Stimulated activated CD8-positive, alpha-beta memory T cell treated with anti-CD3 and anti-CD28 coated beads, Interleukin-15, amount 100 ng/mL, for 24 hours (primary cell): ENCODE measurements at places on chromosomes 2 and 18.
A peak's percentile ranks its signal among the peaks of the same experiment; 100 is the strongest.

- no peak for DNase-seq
These were observed 8.0 kb upstream of the STAM2 start for GRCh38 chr2:152183401-152184073.

DNA sequence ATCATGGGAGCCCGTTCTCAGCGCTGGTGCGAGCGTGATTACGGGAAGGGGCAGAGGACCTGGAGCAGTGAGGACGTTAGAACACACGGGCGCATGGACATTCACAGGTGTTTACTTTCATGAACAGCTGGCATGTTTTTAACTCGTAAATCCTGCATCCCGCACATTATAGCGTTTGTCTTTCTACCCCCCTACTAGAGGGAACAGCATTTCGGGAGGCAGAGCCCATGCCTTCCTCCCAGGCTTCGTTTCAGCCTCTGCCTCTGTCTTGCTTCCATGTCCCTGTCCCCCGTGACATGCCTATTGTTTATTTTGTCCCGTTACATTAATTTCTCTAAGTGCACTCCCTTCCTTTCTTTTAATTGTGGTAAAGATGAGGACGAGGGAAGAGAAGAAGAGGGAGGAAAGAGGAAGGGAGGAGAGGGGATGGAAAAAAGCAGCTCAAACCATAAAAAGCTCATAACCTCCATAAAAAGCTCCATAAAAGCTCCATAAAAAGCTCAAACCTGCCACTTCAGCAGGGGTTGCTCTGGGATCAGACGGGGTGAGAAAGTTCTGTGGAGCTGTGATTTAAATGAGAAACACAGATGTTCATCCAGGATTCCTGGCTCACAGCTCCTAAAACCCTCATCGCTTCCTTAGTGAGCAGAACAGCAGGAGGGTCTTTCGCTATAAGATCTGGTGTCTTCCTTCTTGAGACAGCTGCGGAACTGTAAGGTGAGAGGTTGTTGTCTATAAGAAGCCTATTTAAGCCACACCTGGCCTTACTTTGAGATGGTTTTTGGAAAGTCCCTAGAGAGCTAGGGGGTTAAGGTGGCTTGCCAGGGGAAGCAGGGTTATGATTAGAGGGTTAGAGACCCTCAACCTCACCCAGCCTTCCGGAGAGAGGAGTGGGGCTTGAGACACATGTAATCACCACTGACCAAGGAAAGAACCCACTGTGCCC lies 66.6 kb upstream of the SNTG2 start:
- no peak for DNase-seq

- no peak for DNase-seq
These were observed 593.9 kb upstream of the ZNF804A start for GRCh38 chr2:184004289-184004947.

- no peak for DNase-seq
These were observed 901 bp downstream of the SPOPL start for GRCh38 chr2:138502255-138503086.

DNA sequence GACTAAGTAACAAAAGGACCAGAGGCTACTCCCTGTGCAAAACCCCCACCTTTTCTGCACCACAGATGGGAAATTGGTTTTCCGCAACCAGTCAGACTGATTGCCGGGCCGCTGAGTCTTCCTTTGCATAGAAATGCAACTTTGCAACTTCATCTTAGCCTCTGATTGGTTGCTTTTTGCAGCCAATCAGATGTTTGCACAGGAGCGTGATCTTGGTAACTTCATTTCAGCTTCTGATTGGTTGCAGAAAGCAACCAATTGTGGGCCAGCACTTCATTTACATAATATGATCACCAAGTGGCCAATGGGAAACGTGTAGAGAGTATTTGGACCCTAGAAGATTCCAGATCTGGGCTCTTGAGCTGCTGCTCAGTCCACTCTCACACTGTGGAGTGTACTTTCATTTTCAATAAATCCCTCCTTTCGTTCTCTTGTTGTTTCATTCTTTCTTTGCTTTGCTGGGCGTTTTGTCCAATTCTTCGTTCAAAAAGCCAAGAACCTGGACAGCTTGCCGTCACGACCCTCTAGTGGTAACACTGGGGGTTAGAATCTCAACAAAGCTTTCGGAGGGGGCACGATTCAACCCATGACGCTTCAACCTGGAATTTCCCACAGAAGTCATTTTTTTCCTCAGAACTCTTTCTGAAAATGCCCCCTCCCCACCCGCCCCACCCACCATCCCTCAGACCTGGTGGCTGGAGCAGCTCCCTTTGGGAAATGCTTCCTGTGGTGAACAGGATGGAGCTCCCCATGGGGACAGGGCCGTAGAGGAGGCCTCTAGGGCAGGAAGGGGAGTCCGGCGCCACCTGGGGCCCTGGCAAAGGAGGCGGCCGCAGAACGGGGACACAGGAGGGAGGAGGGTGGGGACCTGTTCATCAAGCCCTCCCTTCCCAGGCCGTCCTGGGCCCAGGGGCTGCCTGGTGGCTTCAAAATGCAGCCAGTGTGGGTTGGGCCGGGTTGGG lies 31.8 kb upstream of the KCNF1 start:
- no peak for DNase-seq

DNA sequence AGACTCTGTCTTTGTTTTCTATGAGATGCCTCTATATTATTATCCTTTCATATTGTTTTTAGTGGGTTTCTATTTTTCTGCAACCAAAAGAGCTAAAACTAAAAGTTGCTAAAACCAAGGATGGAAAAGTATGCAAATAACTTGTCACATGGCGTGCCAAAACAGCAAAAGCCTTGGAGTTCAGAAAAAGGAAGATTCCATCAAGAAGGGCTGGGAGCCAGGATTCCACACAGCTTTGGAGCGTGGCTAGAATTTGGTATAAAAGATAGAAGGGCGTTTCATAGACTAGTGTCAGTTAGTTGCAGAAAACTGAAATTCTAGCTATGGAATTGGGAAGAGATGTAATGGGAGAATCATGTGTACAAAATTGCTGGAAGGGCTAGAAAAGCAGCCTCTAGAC lies 4.1 kb downstream of the SCYGR1 start:
- no peak for DNase-seq

DNA sequence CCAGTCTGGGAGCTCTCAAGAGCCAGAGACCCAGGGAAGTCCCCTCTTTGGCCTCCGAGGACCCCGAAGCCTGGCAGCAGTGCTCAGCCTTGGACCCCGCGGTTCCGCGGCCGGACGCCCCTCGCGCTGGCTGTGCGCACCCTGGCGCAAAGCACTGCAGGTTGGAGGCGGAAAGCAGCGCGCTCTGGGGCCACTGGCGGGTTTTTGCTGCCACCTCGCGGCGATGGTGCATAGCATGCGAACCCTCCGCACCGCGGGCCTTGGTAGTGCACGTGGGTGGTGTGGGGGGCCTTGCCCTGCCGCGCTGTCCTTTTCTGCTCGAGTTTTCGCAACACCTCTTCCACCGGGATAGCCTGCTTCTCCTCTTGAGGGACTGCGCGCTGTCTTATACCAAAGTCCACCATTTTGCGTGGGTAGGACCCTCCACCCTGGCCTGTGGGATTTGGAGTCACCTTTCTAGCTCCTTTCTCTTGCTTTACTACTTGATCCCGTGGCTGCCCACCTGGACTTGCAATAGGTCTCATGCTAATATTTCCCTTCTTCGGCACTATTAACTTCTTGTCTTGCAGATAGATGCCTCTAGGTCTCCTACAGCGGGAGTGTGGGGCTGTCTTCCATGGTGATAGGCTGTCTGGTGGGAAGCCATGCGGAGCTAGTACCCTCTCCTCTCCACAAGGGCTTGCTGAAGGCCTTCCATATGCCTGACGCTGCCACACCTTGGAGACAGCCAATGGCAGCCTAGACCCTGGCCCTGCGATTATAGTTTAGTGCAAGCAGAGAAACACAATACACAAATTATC lies 14.3 kb downstream of the SIX3 start:
- DNase-seq = peak; percentile 68

DNA sequence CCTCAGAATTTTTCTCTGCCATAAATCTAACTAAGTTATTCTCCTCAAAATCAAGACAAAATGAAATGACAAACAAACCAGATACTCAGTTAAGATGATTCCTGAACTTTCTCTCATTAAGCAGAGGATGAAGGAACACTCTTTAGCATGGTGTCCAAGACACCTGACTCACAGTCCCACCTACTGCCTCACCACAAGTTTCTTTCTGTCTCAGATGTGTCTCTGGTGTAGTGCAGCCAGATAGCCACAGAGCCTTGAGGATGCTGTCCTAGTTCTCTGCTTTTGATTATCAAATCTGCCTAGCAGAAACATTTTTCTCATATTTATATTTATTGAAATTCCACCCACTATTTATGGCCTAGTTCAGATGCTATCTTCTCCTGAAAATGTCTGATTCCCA lies 103.6 kb upstream of the TMEM200C start:
- no peak for DNase-seq

DNA sequence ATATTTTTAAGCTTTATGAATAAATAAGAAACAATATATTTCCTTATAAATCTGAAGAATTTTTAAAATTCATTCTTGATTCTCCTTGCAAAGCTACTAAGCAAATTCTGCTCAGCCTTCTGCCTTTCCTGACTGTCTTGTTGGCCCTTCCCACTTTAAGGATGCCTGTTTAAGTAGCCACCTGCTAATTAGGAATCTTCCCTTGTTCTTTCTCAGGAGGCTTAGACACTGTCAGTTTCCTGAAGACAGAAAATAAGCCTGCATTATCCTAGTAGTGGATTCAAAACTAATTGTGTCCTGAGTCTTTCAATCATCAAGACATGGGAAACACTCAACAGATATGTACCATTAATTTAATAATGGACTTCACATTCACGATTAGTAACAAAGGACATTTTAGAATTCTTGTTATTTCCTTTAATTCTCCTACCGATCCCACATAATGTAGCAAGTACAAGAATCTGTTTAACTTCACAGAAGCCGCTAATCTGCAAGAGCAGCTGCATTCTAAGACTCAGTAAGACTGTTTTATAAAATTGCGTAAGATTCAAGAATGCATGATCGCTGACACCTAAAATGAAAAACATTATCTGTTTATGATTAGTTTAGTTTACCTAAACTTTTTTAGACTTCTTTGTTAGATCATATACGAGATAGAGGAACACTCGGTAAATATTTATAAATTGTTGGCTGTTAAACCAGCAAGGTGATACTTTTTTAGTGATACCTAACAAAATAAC lies 445.4 kb upstream of the DSEL start:
- no peak for DNase-seq
